ENCODE measurements at places on chromosomes 3 and 15.

- DNase-seq, result no peak
Observed at GRCh38 chr3:108065096-108065495, 25.7 kb downstream of the CD47 start.

DNA sequence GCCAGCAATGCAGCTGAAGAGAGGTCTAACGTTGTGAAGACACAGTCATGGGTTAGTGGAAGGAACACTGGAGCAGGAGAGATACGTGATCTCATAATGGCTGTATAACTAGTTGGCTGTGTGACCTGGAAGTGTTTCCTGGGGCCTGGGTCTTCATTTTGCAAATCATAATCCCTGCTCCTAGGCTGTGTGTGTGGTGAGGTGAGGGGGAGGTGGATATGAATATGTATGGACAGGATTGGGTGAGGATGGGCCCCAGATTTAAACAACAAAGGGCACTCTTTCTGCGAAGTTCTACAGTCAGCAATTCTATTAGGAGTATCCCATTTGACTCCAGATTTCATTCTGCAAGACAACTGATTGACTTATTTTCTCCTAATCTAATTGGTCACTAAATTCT, 41.3 kb downstream of the ANKRD28 start:
- DNase-seq, result no peak

GRCh38 chr3:124685067-124685466, 45.2 kb upstream of the UMPS start:
- no peak for DNase-seq

DNA sequence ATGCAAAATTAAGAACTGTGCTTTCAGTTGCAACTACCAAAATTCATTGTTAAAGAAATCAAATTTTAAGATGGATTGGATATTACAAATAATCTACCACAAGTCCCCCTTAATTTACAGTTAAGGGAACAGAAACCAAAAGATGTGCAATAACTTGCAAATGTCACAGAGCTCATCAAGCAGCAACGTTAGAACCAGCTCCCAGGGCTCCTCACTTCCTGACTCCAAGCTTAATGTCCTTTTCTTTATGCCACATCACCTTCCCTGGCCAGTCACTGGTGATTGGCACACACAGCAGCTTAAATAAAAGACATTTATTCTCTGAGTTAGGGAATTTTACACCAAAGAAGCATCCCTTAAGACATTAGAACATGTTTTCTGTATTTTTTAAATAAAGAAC, 159.7 kb downstream of the RSL24D1 start:
- DNase-seq, result no peak

GRCh38 chr3:188944108-188944507, 227.7 kb upstream of the TPRG1 start:
- DNase-seq, result no peak

DNA sequence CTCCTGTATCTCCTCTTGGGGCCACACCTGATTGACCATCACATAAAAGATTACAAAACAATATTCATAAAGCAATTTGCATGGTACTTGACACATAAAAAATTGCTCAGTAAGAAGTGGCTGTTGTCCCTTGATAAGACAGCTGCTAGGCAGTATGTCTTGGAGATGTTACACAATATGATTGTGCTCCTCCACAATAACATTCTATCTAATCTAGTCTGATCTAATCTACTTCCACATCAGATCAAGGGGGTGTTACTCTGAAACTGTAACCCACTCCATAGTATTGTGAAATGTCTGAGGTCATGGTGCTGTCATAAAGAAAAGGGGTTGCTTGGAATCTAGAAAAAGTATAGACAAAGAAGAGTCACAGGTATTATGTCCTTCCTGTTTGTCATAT, 23.4 kb upstream of the AQP9 start:
- DNase-seq, result peak; percentile 55

DNA sequence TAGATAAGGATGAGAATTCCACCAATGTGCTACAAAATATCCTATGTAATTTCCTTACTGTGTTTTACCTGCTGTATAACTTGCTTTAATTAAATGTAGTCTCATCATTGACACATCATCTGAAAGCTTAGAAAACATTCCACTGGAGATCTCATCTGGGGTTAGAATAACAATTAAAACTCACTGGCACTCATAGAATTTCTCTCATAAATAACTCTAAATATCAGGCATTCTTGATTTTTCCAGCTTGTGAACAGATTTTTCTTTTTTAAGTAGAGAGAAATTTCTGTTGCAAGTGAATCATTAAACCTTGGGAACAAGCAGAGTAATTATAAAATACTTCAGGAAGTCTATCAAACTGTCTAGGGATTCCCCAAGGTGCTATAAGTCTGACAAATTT, 843.8 kb downstream of the NAALADL2 start:
- DNase-seq, result no peak

DNA sequence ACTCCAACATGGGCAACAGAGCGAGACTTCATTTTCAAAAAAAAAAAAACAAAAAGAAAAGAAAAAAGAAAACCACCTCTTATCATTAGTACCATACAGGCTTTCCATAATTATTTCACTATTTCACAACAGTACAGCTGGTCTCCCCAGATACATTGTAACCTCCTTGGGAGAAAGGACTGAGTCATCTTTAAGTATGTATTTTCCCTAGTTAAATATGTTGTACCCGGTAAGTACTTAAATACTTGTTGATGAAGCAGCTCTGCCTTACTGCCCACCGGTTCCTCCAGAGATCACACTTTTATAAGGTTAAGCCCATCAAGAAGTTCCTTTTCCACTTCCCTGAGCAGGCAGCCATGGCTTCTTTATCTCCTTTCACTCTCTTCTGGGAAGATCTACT, 789.5 kb upstream of the CFAP20DC start:
- DNase-seq, result peak; percentile 41

DNA sequence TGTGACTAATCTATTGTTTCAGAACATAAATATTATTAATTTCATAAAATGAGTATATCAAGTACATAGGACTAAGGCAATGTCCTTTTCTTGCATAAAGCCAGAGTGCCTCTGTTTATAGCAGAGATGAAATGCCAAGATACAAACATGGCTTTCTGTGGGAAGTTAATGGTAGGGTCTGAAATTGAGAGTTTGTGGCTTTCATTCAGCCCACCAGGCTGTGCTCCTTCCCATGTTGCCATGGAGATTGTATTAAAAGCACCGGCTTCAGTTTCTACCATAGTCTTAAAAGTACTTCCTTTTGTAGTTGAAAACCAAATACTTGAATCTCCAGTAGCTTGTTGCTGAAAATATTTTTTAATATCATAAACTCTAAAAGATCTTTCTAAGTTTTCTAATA, 114.0 kb downstream of the LRRC28 start:
- peak; percentile 14 for DNase-seq

DNA sequence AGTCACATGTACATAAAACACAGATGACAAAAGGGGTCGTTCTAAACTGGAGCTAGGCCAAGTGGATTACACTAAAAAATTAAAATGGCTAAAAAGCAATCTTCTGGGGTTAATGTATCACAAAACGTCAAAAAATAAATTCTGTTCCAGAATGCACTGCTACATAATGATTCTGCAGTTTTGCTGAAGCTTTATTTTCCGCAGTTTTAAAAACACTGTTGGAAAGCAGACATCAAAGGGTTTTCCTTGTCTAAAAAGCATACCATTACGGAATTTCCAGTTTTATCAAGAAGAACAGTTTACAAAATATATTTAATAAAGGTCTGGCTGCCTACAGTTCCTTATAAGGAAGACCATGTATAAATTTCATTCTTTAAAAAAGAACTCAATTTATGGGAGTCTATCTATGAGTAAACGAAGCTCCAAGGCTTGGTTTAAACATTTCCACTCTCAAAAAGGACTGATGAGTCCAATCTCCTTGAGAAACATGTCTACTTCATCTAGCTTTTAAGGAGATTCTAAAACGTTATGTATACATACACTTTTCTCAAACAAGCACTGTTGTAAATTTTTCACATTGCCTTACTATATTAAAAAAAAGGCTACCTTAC, 1.3 kb downstream of the DMXL2 start:
- no peak for DNase-seq

DNA sequence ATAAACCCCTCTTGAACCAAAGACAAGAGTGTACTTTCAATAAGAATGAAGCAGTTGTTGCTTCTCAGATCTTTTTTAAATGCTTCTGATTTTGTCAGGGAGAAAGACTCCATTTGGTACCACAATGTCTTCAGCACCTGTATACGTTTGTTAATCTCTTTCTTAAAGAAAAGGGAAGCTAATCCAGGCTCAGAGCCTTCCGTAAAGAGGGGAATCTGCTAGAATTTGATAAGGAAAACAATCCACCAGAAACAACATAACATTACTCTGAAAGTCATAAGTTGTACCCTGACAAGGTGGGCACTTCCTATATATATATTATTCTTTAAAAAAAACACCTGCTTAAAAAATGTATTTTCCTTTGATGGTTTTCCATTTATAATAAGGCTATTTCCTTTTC, 19.8 kb downstream of the SH3BP5 start:
- DNase-seq, result no peak
